ENCODE measurements at places on chromosomes 4 and X.

GRCh38 chr4:74428276-74428675, 16.7 kb upstream of the AREG start:
- DNase-seq, result no peak

GRCh38 chrX:118807151-118808017, 16.2 kb upstream of the ZCCHC12 start:
- DNase-seq, result peak; percentile 18

GRCh38 chr4:108053251-108053711, 63.6 kb downstream of the HADH start:
- no peak for DNase-seq

DNA sequence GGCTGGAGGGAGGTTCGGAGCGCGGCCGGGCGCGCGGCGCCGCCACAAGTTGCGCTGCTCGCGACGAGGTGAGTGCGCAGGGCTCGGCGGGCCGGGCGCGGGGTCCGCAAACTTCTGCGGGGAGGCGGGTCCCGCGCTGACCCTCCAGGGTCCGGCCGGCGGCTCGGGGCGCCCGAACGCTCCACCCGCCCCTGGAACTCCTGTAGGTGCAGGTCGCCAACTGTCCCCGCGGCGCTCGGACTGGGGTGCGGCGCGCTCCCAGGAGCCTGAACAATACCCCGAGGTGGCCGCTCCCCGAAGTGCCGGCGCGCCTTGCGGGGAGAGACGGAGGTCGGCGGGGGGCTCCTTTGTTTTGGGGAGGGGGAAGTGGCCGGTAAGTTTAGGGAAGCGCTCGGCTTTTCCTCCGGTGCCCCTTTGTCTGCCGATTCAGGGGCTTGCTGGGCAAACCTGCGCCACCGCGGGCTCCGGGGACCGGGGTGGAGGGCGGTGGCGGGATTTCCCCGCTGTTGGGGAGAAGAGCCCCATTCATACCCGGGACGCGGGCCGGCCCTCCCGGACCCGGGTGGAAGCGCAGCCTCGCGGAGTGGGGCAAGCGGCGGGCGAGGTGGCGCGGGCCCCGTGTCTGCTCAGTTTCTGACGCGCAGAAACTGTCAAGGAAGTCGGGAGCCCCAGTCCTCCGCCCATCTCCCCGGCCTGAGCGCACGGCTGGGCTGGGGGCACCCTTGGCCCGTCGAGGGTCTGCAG, 694 bp downstream of the TBL1X start:
- DNase-seq, result no peak

GRCh38 chr4:73998040-73999011, at the start of gene CXCL5:
Gene CXCL5, minus strand, starts transcription at chr4:73998677. Its CDS starts 96 bp downstream, at chr4:73998581.
- DNase-seq, result no peak

DNA sequence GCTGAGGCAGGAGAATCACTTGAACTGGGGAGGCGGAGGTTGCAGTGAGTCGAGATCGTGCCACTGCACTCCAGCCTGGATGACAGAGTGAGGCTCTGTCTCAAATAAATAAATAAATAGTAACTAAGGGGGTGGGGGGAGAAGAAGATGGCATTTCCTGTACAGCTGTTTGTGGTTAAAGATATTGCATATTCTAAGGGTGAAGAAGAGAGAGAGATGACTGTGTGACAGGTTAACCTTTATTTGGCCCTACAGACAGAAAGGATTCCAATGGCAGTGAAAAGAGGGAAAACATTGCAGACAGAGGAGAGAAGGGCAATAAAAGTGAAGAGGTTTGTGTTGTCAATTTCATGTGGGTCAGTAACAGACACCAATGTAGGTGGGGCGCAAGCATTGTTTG, 9.4 kb downstream of the TASL start:
- peak; percentile 77 for DNase-seq

- no peak for DNase-seq
These were observed 88.9 kb upstream of the CITED1 start for GRCh38 chrX:72394518-72395170.

DNA sequence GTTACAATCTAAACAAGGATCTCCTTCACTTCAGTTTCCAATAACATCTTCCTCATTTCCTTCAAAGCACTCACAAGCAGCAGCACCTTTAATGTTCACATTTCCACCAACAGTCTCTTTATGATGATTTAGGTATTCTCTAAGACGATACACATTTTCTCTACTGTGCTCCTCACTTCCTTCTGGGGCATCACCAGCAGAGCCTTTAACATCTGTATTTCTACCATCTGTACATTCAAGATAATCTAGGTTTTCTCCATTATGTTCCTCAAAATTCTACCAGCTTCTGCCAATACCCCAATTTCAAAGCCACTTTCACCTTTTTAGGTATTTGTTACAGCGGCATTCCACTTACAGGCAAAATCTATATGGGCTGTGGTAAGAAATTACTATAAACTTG, 80.6 kb downstream of the FBXW7 start:
- DNase-seq, result no peak

GRCh38 chrX:2572740-2573139, 72.0 kb upstream of the DHRSX start:
- no peak for DNase-seq

DNA sequence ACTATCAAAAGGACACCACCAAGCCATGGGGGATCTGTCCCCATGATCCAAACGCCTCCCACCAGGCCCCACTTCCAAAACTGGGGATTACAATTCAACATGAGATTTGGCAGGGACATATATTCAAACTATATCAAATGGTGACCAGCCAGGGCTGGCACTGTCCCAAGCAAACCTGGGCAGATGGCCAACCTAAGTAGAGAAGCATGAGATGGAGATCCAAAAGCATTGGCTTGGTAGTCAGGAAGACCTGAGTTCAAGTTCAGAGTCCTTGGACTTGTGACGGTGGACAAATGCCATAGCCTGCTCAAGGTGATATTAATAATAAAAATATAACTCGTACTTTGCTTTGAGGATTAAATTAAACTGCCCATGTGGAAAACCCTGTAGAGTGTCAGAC, 79.2 kb upstream of the HS3ST1 start:
- no peak for DNase-seq

DNA sequence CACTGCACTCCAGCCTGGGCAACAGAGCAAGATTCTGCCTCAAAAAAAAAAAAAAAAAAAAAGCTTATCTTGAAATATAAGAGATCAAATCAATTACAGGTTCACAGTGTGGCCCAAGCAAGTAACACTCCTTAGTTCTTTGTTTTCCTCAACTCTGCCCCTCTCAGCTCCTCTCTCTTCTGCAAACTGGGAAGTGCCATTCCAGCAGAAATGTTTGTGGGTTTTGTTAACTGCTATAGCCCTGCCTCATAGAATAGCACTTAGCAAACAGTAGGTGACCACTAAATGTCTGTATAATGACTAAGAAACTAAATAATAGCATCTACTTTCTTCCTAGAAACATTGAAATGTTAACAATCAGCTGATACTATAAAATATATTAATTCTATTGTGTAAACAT, 160.0 kb upstream of the NAP1L5 start:
- DNase-seq, result no peak

DNA sequence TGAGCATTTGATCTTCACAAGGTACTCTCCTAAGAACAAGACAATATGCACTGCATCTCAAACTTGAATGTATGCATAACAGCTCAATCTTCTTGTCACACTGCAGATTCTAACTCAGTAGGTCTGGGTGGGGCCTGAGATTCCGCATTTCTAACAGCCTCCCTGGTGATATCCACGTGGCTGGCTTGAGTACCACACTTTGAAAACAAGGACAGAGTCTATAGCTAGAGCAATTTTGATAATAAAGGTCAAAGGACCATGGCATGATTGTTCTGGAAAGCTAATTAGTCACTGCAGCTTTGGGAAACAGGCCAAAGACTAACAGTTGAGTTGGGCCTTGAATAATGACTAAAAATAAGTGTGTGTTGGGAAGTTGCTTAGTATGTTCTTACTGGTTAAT, 213.3 kb downstream of the GBA3 start:
- no peak for DNase-seq

- DNase-seq, result no peak
These were observed 34.1 kb upstream of the SORCS2 start for GRCh38 chr4:7158081-7158750.

- DNase-seq, result no peak
These were observed 25.7 kb downstream of the ALPK1 start for GRCh38 chr4:112322866-112323265.

GRCh38 chrX:23003116-23003515, 3.4 kb downstream of the DDX53 start:
- DNase-seq, result peak; percentile 17

GRCh38 chr4:85476381-85476780, 1.4 kb downstream of the ARHGAP24 start:
- DNase-seq, result no peak

DNA sequence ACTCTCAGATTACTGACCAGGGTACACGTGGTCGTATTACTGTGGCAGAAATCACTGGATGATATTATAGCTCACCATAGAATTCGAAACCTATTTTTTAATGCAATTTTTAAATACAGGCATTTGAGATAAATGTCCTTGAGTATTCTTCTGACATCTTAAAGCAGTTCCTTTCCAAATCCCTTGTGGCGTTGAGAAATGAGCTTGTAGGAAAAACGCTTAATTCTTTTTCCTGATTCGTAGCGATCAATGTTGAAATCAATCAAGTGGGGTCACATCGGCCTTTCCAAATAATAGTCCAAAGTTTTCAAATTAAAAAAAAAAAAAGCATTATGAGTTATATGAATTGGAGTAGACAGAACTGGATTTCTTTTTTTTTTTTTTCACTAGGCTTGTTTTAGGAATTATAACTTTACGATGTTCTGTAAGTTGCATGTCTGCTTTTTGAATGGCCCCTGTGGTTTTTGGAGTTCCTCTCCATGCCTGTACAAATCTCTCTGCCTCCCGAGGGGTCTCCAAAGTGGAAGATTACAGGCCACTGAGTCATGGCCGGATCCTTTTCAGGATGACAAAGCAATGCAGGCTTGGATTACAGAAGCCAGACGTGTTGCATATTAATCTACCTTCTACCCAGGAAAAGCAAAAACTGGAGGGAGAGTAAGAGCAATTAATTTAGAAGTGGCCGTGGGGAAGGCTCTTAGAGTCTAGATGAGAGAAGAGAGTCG, 226.1 kb downstream of the SHOX start:
- DNase-seq, result no peak

DNA sequence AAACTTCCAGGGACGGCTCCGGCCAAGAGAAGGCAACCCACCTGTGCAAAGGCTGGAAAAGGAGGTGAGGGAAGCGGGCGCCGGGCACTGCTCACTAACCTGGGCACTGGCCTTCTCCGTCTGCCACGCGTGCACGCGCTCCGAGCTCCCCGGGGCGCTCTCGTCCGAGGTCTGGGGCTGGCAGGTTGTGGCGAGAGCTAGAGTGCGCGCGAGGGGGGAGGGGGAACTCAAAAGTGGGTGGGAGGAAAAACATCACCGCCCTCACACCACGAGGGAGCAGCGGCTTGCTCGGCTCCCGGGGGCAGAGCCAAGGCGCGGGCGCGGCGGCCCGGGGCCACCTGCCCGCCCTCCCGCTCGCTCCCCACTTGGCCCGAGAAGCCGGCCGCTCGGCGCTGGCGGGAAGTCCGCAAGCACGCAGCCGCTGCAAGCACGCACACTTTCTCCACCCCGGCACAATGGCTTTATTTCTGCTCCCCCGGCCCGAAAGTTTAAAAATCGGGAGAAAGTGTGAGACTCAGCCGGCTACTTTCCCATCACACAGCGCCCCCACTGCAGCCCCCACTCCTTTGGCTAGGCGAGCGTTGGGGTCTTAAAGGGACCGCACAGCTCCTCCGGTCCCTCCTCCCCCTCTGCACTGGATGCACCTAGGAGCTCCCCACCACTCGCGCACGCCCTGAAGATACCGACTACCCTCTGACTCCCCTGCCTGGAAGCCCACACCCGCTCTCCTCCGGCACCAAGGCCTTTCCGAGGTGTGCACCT, at the start of gene CHRDL1:
Gene CHRDL1 (minus strand): TSS at position 173 of the 762 bp plus-strand sequence. CDS start 3,636 bp downstream, outside the sequence.
- no peak for DNase-seq

DNA sequence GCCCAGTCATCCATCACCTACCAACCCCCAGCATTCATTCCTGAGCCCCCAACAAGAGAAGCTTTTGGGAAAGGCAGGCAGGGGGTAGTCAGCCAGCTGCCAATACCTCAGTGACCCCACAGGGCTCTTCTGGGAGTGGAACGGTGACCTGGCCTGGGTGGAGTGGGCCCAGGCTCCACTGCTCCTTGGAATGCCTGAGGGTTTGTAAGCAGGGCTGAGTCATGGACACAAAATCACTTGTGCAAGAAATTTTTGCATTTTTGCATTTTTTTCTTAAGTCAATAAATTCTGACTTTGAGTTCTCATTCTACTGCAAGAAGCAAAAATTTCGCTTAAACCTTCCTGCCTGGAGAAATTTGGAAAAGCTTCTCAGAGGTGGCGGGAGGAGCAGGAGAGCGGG, 18.5 kb downstream of the SORCS2 start:
- DNase-seq, result peak; percentile 70

DNA sequence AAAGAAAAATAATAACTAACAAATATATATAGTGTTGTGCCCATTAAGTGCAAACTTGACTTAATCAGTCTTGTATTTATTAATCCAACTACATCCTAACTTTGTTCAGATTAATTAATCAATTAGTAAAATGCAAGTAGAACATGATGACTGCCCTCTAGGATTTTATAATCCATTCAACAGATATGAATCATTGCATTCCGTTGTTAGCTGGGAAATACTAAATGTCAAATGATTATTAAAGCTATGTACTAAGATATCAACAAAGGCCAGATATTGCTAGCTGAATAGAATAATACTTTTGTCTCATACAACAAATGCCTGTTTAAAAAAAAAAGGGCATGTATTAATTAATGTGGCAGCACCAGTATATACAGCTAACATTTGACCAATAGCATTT, 1366.3 kb downstream of the STIM2 start:
- DNase-seq, result no peak

DNA sequence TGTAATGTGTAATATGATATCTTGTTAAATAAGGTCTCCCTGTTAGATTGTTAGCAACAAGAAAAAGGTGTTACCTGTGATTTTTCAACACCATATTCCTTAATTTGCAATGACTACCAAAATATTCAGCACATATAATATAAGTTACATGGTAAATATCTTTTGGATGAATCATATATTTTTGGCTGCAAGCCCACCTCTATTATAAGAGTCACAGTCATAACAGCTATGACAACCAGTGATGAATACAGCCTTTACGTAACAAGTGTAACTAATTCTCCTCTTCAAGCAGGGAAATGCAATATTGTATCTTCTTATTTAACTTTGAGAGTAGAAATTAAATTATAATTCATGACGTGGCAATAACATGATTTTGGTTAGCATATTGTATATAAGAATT, 187.0 kb downstream of the NLGN4X start:
- no peak for DNase-seq

DNA sequence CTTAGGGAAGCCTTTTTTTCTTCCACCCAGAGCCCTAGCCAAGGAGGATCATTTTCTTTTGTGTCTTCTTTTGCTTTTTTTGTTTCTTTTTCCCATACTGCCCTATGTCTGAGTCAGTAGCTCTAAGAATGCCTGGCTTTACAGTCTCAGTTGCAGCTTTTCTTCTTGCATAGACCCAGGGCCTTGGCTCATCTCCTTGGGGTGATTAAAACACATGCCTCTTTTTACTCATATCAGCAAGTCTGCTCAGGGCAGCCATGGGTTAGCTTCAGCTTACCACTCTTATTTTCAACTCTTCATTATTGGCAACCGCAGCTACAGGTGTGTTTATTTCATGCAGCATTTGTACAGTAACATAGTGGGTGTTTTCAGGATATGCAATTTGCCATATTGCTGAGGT, 196.5 kb downstream of the STK32B start:
- no peak for DNase-seq

GRCh38 chr4:138702190-138702824, 313.3 kb upstream of the NOCT start:
- no peak for DNase-seq

Measured in HTR-8/SVneo (cell line).